ENCODE measurements at places on chromosomes 7 and 10. TPM values are rescaled to one million over a fixed set of nuclear protein-coding genes. Genes with fewer than 3 reads are reported as not detected.

The CYP26C1 gene
- total RNA-seq: not detected

The OR13A1 gene
- total RNA-seq: not detected

The EMX2 gene
- total RNA-seq: not detected

The ZNF425 gene
- total RNA-seq: 6.3 TPM

The CFAP70 gene
- 0.45 TPM for total RNA-seq

The EPHB6 gene
- total RNA-seq: 0.32 TPM

The NRG3 gene
- total RNA-seq: not detected

The STEAP4 gene
- total RNA-seq: 0.11 TPM

The SRRM3 gene
- total RNA-seq: 0.40 TPM

The UTF1 gene
- not detected for total RNA-seq

The NPY4R2 gene
- not detected for total RNA-seq

The DYDC2 gene
- total RNA-seq: not detected

The PAPOLB gene
- total RNA-seq: 0.13 TPM

The LIMK1 gene
- total RNA-seq: 121 TPM

The SEMA3D gene
- under 0.01 TPM for total RNA-seq

The NUTM2D gene
- total RNA-seq: 0.90 TPM

The ENO4 gene
- 0.23 TPM for total RNA-seq

The OPN4 gene
- not detected for total RNA-seq

The ANKRD61 gene
- 0.23 TPM for total RNA-seq

The PDZD7 gene
- 1.2 TPM for total RNA-seq

The FOXI2 gene
- not detected for total RNA-seq

The NPFFR1 gene
- not detected for total RNA-seq

The VWDE gene
- 0.51 TPM for total RNA-seq

The SCD gene
- total RNA-seq: 60.3 TPM

The NAT16 gene
- not detected for total RNA-seq

The TDRD1 gene
- 0.06 TPM for total RNA-seq

The TWIST1 gene
- total RNA-seq: 145 TPM

The OR2A14 gene
- not detected for total RNA-seq

The IFIT1 gene
- total RNA-seq: 33.3 TPM

The TMEM229A gene
- total RNA-seq: not detected

The CNTNAP2 gene
- total RNA-seq: not detected

The ZNF212 gene
- 7.9 TPM for total RNA-seq

The CNPY1 gene
- total RNA-seq: not detected

The MACC1 gene
- total RNA-seq: 0.11 TPM

The HOXA7 gene
- total RNA-seq: 8.3 TPM

The ANKRD7 gene
- 3.6 TPM for total RNA-seq

The VPS26A gene
- total RNA-seq: 54.3 TPM

The RPP30 gene
- 56.6 TPM for total RNA-seq

The MINPP1 gene
- total RNA-seq: 45.0 TPM

The RELN gene
- 0.63 TPM for total RNA-seq

The TLL2 gene
- 0.11 TPM for total RNA-seq

The SMURF1 gene
- 17.4 TPM for total RNA-seq
